ENCODE measurements at places on chromosomes 2 and 18. TPM values are rescaled to one million over a fixed set of nuclear protein-coding genes. Genes with fewer than 3 reads are reported as not detected.

DNA sequence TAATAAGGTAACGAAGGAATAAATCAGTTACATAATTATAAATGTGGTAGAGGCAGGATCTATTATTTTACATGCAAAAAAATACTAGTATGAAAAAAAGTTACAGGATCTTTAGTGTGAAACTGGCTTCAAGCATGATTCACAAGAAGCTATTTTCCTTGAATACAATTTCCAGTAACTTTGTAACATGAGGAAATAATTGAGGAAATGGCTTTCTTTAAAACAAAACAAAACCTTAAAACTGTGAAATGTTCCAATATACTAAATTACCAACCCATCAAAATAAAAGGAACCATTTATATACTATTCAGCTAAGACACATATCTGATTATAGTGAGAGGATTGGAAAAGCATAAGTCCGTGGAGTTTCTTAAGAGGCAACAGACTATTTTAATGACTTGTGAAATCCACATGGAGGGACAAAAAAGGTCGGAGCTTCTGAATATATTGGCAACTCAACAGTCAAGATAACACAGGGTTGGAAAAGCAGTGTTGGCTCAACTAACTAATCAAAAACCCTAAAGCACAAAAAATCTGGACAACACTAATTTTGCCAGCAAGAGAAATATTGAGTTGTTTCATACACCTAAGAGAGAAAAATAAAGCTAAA lies 10.6 kb downstream of the IRS1 start:
- DNase-seq = peak; percentile 13
- H3K4me3 ChIP-seq = no peak overlapping the region
- peak overlapping the region; percentile 53 for H3K27ac ChIP-seq
- H3K4me1 ChIP-seq = peaks cover 8% of the 10 kb centered on the region

- no peak overlapping the region for H3K4me3 ChIP-seq
- H3K4me1 ChIP-seq = no peaks in the 10 kb centered on the region
- DNase-seq = peak; percentile 59
- no peak overlapping the region for H3K27ac ChIP-seq
These were observed 96.5 kb downstream of the EPB41L5 start for GRCh38 chr2:120109186-120110061.

- peaks cover 12% of the 10 kb centered on the region for H3K27me3 ChIP-seq
- H3K27ac ChIP-seq = no peak overlapping the region
- peak; percentile 59 for DNase-seq
- no peaks in the 10 kb centered on the region for H3K4me1 ChIP-seq
- no peaks in the 10 kb centered on the region for H3K36me3 ChIP-seq
- no peak overlapping the region for H3K4me3 ChIP-seq
These were observed 174.2 kb upstream of the OSR1 start for GRCh38 chr2:19532547-19533196.

KIF5C gene
- total RNA-seq = 0.28 TPM

DNA sequence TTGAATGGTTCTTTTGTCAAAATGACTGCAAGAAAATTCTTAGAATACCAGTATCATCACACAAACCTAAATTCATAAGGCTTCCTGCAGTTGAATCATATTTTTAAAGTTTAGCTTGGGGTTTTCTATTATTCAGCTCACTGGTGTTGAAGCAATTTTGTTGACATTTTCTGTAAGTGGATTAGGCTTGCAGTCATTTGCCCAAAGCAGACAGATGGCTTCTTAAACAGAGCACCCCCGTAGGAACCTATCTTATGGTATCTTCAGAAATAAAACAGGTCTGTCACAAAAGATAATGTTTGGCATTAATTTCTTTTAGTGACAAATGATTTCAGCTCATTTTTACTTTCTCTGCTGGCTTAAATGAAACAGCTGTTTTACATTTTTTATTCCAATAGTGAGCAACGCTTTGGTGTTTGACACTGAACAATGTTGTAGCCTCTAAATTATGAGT lies 331.1 kb downstream of the PLCL1 start:
- H3K27me3 ChIP-seq = no peaks in the 10 kb centered on the region
- no peaks in the 10 kb centered on the region for H3K4me1 ChIP-seq
- no peak overlapping the region for H3K27ac ChIP-seq
- no peaks in the 10 kb centered on the region for H3K36me3 ChIP-seq

DNA sequence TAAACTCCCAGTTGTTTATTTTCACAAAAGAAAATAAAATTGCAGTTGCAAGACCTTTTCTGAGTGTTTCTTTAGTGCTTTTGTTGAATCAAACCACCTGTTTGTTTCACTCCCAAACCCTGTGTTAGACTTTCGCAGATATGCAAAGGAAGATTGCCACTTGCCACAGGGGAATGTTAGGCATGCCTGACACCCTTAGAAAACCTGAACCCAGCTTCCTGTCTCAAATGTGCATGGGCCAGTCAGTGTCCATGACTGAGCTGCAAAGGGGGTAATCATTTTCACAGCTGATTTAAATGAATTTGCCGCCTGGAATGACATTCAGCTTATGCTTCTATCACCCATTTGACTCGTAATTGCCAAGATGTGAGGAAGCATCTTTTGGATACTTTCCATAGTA lies 17.5 kb downstream of the TGOLN2 start:
- H3K4me1 ChIP-seq = peaks cover 25% of the 10 kb centered on the region
- peak; percentile 10 for DNase-seq
- no peaks in the 10 kb centered on the region for H3K27me3 ChIP-seq
- peak overlapping the region; percentile 50 for H3K27ac ChIP-seq
- H3K36me3 ChIP-seq = peaks cover 41% of the 10 kb centered on the region

GRCh38 chr2:105156166-105156565 lies 85.4 kb upstream of the GPR45 start:
- H3K4me3 ChIP-seq = no peak overlapping the region
- H3K27me3 ChIP-seq = no peaks in the 10 kb centered on the region
- no peak overlapping the region for H3K27ac ChIP-seq
- no peaks in the 10 kb centered on the region for H3K4me1 ChIP-seq
- no peak for DNase-seq
- H3K36me3 ChIP-seq = no peaks in the 10 kb centered on the region

- no peak overlapping the region for H3K4me3 ChIP-seq
- peaks cover 8% of the 10 kb centered on the region for H3K27me3 ChIP-seq
- H3K27ac ChIP-seq = no peak overlapping the region
- H3K4me1 ChIP-seq = no peaks in the 10 kb centered on the region
- no peaks in the 10 kb centered on the region for H3K36me3 ChIP-seq
These were observed 457.2 kb upstream of the HS6ST1 start for GRCh38 chr2:128775914-128776285.

GAD1 gene
- not detected for total RNA-seq

- H3K4me3 ChIP-seq = no peak overlapping the region
- DNase-seq = no peak
- H3K27me3 ChIP-seq = no peaks in the 10 kb centered on the region
- peaks cover 15% of the 10 kb centered on the region for H3K4me1 ChIP-seq
These were observed 1.7 kb upstream of the GMPPA start for GRCh38 chr2:219496825-219497494.

GRCh38 chr18:27608742-27609141 lies 423.6 kb upstream of the CHST9 start:
- H3K27me3 ChIP-seq = no peaks in the 10 kb centered on the region
- H3K4me3 ChIP-seq = no peak overlapping the region
- no peaks in the 10 kb centered on the region for H3K4me1 ChIP-seq
- H3K36me3 ChIP-seq = no peaks in the 10 kb centered on the region
- H3K27ac ChIP-seq = no peak overlapping the region

- no peak overlapping the region for H3K27ac ChIP-seq
- no peaks in the 10 kb centered on the region for H3K4me1 ChIP-seq
- DNase-seq = peak; percentile 75
- H3K36me3 ChIP-seq = 0 out of 2 replicates have a peak, but pooled peaks cover 2% of the 10 kb centered on the region
These were observed 129.2 kb downstream of the IKZF2 start for GRCh38 chr2:213021971-213022899.

DNA sequence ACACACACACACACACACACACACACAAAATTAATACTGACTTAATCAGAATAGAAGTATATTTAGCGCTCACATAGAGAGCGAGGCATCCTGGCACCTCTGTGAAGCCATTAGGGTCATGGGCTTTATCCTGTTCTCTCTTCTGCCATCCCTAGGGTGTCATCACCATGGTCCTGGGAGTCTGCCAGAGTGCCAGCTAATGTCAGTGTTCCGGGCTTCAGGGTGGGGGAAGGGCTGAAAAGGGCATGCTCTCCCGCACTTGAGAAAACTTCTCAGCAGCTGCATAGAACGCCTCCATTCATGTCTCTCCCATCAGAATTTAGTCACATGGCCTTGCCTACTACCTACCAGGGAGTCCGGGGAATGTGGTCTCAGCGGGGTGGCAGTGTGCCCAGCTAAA lies 19.7 kb upstream of the DYNC2LI1 start:
- H3K4me3 ChIP-seq = no peak overlapping the region
- H3K4me1 ChIP-seq = peaks cover 4% of the 10 kb centered on the region
- no peaks in the 10 kb centered on the region for H3K27me3 ChIP-seq
- no peak overlapping the region for H3K27ac ChIP-seq

SPC25 gene
- 2.0 TPM for total RNA-seq

SOX11 gene
- total RNA-seq = 4.7 TPM

DNA sequence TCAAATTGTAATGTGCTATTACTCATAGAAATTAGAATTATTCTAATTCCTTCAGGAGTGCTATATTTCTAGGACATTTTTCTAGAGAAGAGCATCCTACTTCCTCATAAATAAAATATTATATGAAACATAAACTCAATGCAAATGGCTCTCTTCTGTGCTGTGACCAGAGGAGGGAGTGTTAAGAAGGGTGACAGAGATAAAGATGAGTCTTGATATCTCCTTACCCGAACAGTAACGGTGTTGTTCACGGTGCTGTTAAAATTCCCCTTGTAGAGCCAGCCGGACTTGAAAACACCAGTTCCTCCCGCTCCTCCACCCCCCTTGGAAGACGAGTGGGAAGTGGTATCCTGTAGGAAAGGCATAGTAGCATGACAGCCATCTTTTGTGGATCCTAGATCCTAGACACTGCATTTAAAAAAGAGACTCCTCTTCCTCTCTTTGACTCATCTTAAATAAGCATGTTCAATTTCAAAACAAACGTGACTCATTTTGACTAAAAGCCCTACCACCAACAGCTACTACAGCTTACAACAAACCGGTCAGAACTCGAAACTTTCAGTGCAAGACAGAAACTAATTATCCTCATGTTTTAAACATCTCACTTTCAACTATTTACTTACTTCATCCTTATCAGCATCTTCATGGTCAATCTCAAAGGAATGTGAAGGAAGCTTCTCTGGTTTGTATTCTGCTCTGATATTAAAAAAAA lies 156.3 kb downstream of the DOCK10 start:
- no peak overlapping the region for H3K4me3 ChIP-seq
- peak; percentile 93 for DNase-seq
- peaks cover 25% of the 10 kb centered on the region for H3K4me1 ChIP-seq
- H3K27ac ChIP-seq = peak overlapping the region; percentile 81
- no peaks in the 10 kb centered on the region for H3K36me3 ChIP-seq

DNA sequence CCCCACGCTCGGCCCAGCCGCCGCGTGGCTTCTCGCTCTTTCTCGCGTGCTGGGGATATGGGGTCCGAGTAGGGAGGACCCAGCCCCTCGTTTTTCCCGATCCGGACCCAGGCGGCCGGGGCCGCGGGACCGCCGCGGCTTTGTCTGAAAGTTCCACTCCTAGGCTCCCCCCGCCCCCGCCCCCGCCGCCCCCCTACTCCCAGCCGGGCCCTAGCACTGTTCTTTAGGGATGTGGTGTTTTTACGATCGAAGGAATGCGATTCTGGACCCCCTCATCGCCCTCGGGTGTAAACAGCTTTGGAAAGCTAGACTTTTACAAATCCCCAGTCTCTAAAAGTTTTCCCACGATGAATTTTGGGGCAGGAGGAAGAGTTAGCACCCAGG lies 819 bp downstream of the TGIF1 start:
- peak overlapping the region; percentile 95 for H3K27ac ChIP-seq
- DNase-seq = no peak
- peaks cover 2% of the 10 kb centered on the region for H3K4me1 ChIP-seq
- H3K36me3 ChIP-seq = no peaks in the 10 kb centered on the region

ANKRD23 gene
- total RNA-seq = 0.54 TPM

GRCh38 chr2:74502147-74502719 lies 2.8 kb upstream of the LBX2 start:
- peaks cover 23% of the 10 kb centered on the region for H3K4me1 ChIP-seq
- H3K27me3 ChIP-seq = peaks cover 38% of the 10 kb centered on the region
- peak overlapping the region; percentile 43 for H3K4me3 ChIP-seq
- no peak for DNase-seq

- no peak for DNase-seq
- no peaks in the 10 kb centered on the region for H3K36me3 ChIP-seq
- H3K4me1 ChIP-seq = peaks cover 15% of the 10 kb centered on the region
- no peaks in the 10 kb centered on the region for H3K27me3 ChIP-seq
- H3K4me3 ChIP-seq = no peak overlapping the region
- no peak overlapping the region for H3K27ac ChIP-seq
These were observed 400.3 kb upstream of the TRIB2 start for GRCh38 chr2:12316476-12316875.

- H3K36me3 ChIP-seq = no peaks in the 10 kb centered on the region
- peaks cover 22% of the 10 kb centered on the region for H3K27me3 ChIP-seq
- no peak overlapping the region for H3K27ac ChIP-seq
- no peaks in the 10 kb centered on the region for H3K4me1 ChIP-seq
- H3K4me3 ChIP-seq = no peak overlapping the region
These were observed 11.2 kb downstream of the SPP2 start for GRCh38 chr2:234061624-234062257.

HJURP gene
- total RNA-seq = 22.6 TPM

TCF4 gene
- total RNA-seq = 83.9 TPM

DNA sequence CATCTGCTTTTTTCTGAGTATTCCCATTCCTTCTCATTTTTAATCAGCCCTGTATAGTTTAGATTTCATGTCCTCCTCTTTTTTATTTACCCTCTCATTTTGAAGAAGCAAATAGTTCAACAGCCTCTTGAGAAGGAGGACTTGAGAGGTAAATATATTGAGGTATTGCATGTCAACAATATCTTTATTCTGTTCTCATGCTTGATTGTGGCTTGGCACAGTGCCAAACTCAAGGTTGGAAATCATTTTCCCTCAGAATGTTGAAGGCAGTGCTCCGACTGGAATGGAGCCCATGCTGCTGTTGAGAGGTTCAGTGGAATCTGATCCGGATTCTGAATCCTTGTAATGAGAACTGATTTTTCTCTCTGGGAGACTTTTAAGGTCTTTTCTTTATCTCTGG lies 31.0 kb upstream of the GALNT3 start:
- H3K4me1 ChIP-seq = no peaks in the 10 kb centered on the region
- DNase-seq = peak; percentile 44
- no peaks in the 10 kb centered on the region for H3K27me3 ChIP-seq

DNA sequence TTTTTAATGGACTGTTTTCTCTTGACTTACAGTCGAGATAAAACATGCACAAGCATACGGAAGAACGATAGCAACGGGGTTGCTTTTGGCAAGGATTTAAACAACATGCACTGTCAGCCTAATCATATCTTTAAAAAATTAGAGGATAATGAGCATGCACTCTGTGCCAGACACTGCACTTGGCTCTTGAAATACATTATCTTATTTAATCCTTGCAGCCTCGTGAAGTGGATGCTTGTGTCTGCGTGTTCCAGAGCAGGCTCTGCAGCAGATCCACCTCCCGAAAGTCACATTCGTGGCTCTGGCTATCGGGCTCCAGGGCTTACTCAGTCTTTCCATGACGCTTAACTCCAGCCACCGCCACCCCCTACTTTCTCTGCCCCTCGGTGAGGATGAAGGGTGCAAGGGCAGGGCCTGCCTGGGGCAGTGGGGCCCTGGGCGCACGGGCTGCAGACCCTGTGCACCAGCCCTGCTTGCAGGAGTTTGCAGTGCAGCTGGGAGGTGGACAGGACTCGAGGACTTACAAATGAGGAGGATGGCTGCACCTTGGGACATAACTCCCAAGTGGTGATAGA lies 61.7 kb downstream of the ACKR3 start:
- no peak overlapping the region for H3K27ac ChIP-seq
- DNase-seq = no peak
- H3K4me3 ChIP-seq = no peak overlapping the region
- peaks cover 13% of the 10 kb centered on the region for H3K27me3 ChIP-seq
- no peaks in the 10 kb centered on the region for H3K36me3 ChIP-seq

- H3K36me3 ChIP-seq = no peaks in the 10 kb centered on the region
- H3K4me3 ChIP-seq = no peak overlapping the region
- H3K4me1 ChIP-seq = no peaks in the 10 kb centered on the region
- DNase-seq = no peak
These were observed 134.8 kb downstream of the RTP5 start for GRCh38 chr2:242004223-242004901.

CCDC68 gene
- total RNA-seq = 0.54 TPM

Data from IMR-90 (cell line).